ENCODE measurements at places on chromosomes 3 and 15. TPM values are rescaled to one million over a fixed set of nuclear protein-coding genes. Genes with fewer than 3 reads are reported as not detected.

DNA sequence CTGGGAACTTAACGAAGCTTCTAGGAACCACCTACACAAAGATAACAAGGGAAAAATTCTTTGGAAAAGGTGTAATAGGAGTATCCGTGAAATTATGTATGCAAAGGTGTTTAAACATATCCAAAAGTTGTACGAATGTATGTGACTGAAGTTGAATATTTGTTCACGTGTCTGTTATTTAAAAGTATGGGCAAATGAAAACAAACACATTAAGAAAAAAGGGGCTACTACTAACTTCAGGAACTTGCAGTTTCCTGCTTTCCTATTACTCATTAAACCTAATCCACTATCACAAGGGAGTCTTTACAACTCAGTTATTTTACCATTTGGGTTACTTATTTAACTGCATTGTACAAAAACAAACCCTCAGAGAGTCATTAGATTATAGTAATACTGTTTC is 33.9 kb upstream of the GRAMD1C start:
- H3K36me3 ChIP-seq: peaks cover 15% of the 10 kb centered on the region
- H3K27me3 ChIP-seq: no peaks in the 10 kb centered on the region
- no peak overlapping the region for H3K27ac ChIP-seq
- DNase-seq: no peak

DNA sequence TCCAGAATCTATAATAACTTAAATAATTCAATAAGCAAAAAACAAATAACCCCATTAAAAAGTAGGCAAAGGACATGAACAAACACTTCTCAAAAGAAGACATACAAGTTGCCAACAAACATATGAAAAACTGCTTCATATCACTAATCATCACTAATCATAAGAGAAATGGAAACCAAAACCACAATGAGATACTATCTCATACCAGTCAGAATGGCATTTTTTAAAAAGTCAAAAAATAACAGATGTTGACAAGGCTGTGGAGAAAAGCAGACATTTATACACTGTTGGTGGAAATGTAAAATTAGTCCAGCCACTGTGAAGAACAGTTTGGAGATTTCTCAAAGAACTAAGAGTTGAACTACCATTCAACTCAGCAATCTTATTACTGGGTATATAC is 19.5 kb upstream of the ZMAT3 start:
- no peak overlapping the region for H3K27ac ChIP-seq
- no peak overlapping the region for H3K4me3 ChIP-seq
- DNase-seq: no peak
- no peaks in the 10 kb centered on the region for H3K4me1 ChIP-seq
- no peaks in the 10 kb centered on the region for H3K36me3 ChIP-seq
- no peaks in the 10 kb centered on the region for H3K27me3 ChIP-seq

- no peak overlapping the region for H3K4me3 ChIP-seq
- no peaks in the 10 kb centered on the region for H3K27me3 ChIP-seq
- no peaks in the 10 kb centered on the region for H3K4me1 ChIP-seq
These were observed 74.9 kb downstream of the EFCAB12 start for GRCh38 chr3:129353589-129353941.

DNA sequence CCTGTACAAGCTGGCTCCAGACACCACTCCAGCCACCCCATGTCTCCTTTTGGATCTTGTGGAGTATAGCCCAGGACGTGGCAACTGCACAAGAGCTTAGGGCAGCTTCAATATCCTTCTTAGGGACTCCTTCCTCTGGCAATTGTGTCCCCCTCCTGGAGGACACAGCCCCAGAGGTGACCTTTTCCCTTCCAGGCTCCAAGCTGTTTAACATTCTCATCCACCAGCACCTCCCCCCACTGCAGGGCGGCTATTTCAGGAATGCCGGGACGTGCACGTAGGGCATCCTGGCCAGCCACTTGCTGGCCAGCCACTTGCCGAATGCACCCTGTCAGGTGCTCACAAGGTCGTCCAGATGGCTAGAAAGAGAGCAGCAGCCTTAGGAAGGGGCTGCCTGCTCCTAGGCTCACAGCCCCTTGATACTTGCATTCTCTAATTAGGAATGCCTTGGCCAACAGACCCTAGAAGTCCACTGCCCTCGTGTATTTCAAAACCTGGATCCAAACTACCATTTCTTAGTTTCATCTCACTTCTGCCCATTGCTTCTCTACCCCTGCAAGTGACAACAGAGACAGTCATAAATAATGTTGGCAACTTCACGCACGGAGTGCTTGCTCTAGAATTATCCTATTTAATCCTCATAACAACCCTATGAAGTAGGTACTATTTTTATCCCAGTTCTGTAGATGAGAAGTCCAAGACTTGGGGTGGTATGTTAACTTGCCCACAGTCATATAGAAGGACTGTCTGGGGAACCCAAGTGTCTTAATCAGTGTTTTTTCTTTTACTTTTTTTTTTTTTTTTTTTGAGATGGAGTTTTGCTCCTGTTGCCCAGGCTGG is 24.5 kb upstream of the IDH2 start:
- no peak for DNase-seq
- H3K27ac ChIP-seq: no peak overlapping the region
- no peak overlapping the region for H3K4me3 ChIP-seq

GRCh38 chr15:66749841-66750575 is 48.0 kb downstream of the SMAD6 start:
- no peaks in the 10 kb centered on the region for H3K27me3 ChIP-seq
- peaks cover 10% of the 10 kb centered on the region for H3K36me3 ChIP-seq
- peaks cover 67% of the 10 kb centered on the region for H3K4me1 ChIP-seq
- peak; percentile 62 for DNase-seq

DNA sequence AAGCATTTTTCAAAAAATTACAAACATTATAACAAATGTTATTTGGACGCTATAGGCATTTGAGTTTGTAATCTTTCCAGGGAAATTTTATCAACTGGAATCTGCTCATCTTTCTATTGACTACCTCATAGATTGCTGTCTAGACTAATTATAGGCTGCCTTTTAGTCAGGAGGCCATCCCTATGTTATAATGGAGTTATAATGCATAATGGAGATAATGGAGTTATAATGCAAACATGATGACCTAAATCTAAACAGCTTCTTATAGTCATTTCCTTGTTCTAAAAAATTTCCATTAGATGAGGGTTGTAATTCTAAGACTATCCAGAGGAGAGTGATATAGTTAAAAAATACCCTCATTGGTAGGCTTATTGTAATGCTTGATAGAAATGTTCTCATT is 226.4 kb downstream of the SI start:
- no peaks in the 10 kb centered on the region for H3K27me3 ChIP-seq
- no peak for DNase-seq

- no peaks in the 10 kb centered on the region for H3K36me3 ChIP-seq
- no peak overlapping the region for H3K27ac ChIP-seq
- H3K4me1 ChIP-seq: peaks cover 15% of the 10 kb centered on the region
- H3K4me3 ChIP-seq: no peak overlapping the region
- DNase-seq: peak; percentile 75
These were observed 5.1 kb upstream of the MUC20 start for GRCh38 chr3:195715583-195716266.

DNA sequence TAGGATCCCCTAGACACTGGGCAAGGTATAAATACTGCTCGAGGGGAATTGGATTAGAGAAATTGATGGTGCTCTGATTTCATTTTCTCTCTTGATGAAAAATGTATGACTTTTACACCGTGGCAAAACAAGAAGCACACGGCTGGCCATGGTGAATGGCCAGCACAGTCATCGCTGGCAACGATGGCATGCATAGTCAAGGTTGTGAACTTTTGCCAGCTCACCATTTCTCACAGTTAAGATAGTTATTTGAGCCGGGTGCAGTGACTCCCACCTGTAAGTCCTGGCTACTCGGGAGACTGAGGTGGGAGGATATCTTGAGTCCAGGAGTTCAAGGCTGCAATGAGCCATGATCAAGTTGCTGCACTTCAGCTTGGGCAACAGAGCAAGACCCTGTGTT is 95.4 kb downstream of the HMG20A start:
- H3K27ac ChIP-seq: no peak overlapping the region
- peaks cover 6% of the 10 kb centered on the region for H3K4me1 ChIP-seq
- H3K4me3 ChIP-seq: no peak overlapping the region
- H3K27me3 ChIP-seq: no peaks in the 10 kb centered on the region
- no peaks in the 10 kb centered on the region for H3K36me3 ChIP-seq

DNA sequence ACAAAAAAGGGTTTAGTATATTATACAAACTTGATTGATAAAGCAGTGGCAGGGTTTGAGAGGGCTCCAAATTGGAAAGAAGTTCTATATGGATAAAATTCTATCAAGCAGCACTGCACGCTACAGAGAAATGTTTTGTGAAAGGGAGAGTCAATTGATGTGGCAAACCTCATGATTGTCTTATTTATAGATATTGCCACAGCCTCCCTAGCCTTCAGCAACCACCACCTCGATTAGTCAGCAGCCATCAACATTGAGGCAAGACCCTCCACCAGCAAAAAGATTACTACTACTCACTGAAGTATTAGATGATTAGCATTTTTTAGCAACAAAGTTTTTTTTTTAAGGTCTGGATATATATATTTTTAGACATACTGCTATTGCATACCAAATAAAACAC is 296.7 kb downstream of the CHST2 start:
- no peaks in the 10 kb centered on the region for H3K36me3 ChIP-seq
- H3K27me3 ChIP-seq: no peaks in the 10 kb centered on the region
- no peak overlapping the region for H3K4me3 ChIP-seq
- H3K27ac ChIP-seq: no peak overlapping the region
- DNase-seq: no peak

- peak; percentile 22 for DNase-seq
- no peaks in the 10 kb centered on the region for H3K27me3 ChIP-seq
- H3K4me3 ChIP-seq: no peak overlapping the region
- H3K36me3 ChIP-seq: no peaks in the 10 kb centered on the region
- no peaks in the 10 kb centered on the region for H3K4me1 ChIP-seq
These were observed 729.9 kb downstream of the MECOM start for GRCh38 chr3:168933614-168934013.

GRCh38 chr15:91268510-91268909 is 168.5 kb downstream of the SV2B start:
- H3K4me1 ChIP-seq: no peaks in the 10 kb centered on the region
- no peak overlapping the region for H3K4me3 ChIP-seq
- no peak for DNase-seq
- H3K36me3 ChIP-seq: no peaks in the 10 kb centered on the region

- H3K4me3 ChIP-seq: no peak overlapping the region
- no peak for DNase-seq
- no peaks in the 10 kb centered on the region for H3K27me3 ChIP-seq
- no peak overlapping the region for H3K27ac ChIP-seq
- H3K36me3 ChIP-seq: peaks cover 53% of the 10 kb centered on the region
These were observed 88.9 kb downstream of the AAGAB start for GRCh38 chr15:67165254-67166253.

- H3K27ac ChIP-seq: no peak overlapping the region
- DNase-seq: no peak
- peaks cover 11% of the 10 kb centered on the region for H3K4me1 ChIP-seq
- peaks cover 4% of the 10 kb centered on the region for H3K36me3 ChIP-seq
- no peaks in the 10 kb centered on the region for H3K27me3 ChIP-seq
These were observed 1.1 kb downstream of the MTFMT start for GRCh38 chr15:65028338-65028737.

GRCh38 chr3:195249858-195250464 is 21.0 kb downstream of the XXYLT1 start:
- DNase-seq: no peak
- no peaks in the 10 kb centered on the region for H3K36me3 ChIP-seq
- H3K27me3 ChIP-seq: no peaks in the 10 kb centered on the region
- H3K4me1 ChIP-seq: no peaks in the 10 kb centered on the region

GRCh38 chr3:53067567-53067966 is 21.7 kb upstream of the SFMBT1 start:
- H3K27ac ChIP-seq: no peak overlapping the region
- DNase-seq: no peak
- H3K27me3 ChIP-seq: no peaks in the 10 kb centered on the region
- H3K36me3 ChIP-seq: no peaks in the 10 kb centered on the region

DNA sequence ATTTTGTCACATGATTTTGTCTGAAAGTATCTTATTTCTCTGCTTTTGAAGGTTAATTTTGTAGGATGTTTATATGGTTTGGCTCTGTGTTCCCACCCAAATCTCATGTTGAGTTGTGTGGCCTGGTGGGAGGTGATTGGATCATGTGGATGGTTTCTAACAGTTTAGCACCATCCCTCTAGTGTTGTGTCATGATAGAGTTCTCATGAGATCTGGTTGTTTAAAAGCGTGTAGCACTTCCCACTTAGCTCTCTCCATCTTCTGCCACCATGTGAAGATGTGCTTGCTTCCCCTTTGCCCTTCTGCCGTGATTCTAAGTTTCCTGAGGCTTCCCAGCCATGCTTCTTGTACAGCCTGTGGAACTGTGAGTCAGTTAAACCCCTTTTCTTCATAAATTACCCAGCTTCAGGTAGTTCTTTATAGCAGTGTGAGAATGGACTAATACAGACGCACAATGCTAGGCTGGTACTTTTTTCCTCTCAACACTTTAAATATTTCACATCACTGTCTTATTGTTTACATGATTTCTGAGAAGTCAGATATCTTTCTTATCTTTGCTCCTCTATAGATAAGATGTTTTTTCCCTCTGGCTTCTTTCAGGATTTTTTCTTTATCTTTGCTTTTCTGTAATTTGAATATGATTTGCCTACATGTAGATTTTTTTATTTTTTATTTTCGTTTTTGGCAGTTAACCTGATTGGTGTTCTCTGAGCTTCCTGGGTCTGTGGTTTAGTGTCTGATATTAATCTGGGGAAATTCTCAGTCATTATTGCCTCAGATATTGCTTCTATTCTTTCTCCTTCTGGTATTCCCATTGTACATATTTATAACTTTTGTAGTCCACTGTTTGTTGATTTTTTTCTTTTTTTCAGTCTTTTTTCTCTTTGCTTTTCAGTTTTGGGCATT is 22.2 kb downstream of the BTD start:
- peaks cover 8% of the 10 kb centered on the region for H3K36me3 ChIP-seq
- no peaks in the 10 kb centered on the region for H3K27me3 ChIP-seq
- no peak overlapping the region for H3K4me3 ChIP-seq

DNA sequence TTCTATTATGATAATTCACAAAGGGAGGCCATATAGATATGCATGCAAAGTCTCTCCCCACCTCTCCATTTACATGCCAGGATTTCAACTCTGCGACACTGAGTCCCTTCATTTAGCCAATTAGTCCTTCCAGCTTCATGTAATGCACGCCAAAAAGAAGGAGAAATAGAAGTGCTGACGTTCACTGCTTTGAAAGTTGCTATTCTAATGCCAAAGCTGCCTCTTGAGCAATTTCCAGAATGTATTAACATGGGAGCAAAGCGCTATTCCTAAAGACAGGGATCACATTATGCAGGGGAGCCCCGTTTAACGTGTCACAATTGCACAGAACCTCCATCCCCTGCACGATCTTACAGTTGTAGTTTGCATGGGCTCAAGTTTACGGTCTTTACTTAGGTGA is 130.5 kb downstream of the TIGIT start:
- no peak overlapping the region for H3K27ac ChIP-seq
- H3K4me3 ChIP-seq: no peak overlapping the region
- no peak for DNase-seq
- H3K27me3 ChIP-seq: peaks cover 6% of the 10 kb centered on the region
- no peaks in the 10 kb centered on the region for H3K36me3 ChIP-seq

TOP2B gene
- total RNA-seq: 107 TPM

SAXO2 gene
- 3.7 TPM for total RNA-seq

STRC gene
- 0.22 TPM for total RNA-seq

ITIH4 gene
- not detected for total RNA-seq

CYP8B1 gene
- total RNA-seq: not detected

GOLGA8O gene
- 0.47 TPM for total RNA-seq

All from PC-3 (cell line).